ENCODE measurements at places on chromosomes 4 and X. TPM values are rescaled to one million over a fixed set of nuclear protein-coding genes. Genes with fewer than 3 reads are reported as not detected.

- DNase-seq: peak; percentile 39
These were observed 44.9 kb downstream of the ZBTB49 start for GRCh38 chr4:4334798-4335520.

Gene POU4F2
- not detected for polyA plus RNA-seq

Gene FHDC1
- 0.14 TPM for polyA plus RNA-seq

Gene MAGED4B
- polyA plus RNA-seq: 29.3 TPM

Gene OTUD6A
- polyA plus RNA-seq: not detected

DNA sequence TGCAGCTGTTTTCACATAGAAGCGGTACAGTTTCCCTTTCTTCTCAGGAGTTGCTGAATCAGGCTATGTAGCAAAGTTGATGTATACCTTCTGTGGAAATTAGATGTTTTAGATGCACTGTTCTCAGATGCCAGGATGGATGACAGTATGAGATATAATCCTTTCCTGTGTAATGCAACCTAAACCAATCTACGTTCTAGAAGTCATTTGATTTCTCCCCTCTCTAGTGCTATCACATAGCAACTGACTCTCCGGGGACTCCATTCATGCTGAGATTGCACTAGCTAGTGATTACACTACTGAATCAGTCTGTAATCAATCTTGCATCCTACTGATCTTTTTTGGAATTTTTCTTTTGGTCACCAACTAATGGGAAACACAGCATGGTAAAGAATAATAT lies 1881.7 kb downstream of the PCDH7 start:
- peak; percentile 21 for DNase-seq

All from fibroblast of lung (primary cell).